ENCODE measurements at places on chromosomes 16 and 17.
A peak's percentile ranks its signal among the peaks of the same experiment; 100 is the strongest.

- DNase-seq, result no peak
Observed at GRCh38 chr16:13835387-13835786, 84.6 kb upstream of the ERCC4 start.

- no peak for DNase-seq
Observed at GRCh38 chr17:66165537-66166123, 26.3 kb downstream of the CEP112 start.

- DNase-seq, result no peak
Observed at GRCh38 chr17:73492125-73492820, 152.0 kb downstream of the SDK2 start.

DNA sequence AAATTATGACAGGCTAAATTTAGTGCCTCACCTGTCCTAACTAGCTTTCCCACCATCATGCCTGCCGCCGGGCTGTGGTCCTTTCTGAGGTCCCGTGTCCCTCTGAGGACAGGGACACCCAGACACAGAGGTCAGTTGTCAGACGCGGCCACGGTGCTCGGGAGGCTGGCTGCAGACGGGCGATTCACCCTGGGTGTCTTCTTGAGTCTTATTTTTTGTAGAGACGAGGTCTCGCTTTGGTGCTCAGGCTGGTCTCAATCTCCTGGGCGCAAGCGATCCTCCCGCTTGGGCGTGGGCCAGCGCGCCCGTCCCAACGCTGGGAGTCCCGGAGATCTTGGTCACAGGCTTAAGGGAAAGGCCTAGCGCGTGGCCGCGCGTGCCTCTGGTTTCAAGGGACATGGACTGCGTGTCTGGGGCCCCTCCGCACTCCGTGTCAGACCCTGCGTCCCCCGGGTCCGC lies 797 bp upstream of the RAB11FIP3 start:
- DNase-seq, result no peak

DNA sequence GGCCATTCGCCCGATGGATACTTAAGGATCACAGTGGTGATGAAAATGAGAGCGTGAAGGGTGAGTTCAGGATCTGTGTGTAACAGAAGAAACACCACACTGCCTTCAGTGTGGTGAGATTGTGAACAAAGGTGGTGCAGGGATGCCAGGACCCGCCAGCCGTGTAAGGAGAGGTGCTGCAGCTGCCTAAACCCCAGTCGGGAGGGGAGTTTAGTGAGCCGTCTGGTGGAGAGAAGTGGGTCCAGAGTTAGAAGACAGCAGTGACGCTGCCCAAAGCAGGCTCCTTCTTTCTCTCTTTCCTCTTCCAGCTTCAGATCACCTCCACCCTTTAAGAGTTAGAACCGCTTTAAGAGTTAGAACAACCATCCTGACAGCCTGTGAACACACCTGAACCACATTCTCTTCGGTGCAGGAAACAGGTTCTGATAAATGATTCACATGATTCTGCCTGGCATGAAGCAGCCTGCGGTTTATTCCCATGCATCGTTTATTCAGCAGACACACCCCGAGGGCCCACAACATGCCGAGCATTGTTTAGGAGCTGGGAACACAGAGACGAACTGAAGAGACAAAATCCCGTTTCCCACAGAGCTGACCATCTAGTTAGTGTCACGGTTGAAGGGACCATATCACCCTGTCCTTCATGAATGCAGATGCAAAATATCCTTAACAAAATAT lies 84.0 kb upstream of the DNAH17 start:
- no peak for DNase-seq

DNA sequence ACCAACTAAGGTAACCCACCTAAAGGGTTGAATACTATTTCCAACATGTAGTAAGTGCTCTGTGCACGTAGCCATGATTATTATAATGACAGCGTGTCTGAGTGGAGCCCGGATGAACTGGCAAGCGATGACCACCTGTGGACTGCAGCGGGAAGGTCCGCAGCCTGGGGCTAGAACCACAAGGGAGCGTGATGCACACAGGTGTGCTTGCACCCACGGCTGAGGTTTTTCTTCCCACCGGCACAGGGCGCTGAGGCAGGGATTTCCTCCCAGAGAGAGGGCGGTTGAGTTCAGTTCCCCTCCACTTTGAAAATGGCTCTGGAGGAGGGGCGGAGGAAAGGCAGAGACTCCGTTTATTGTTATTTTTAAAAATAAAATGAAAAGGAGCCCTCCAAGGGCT lies 221.7 kb upstream of the HSBP1 start:
- DNase-seq, result no peak

- no peak for DNase-seq
Observed at GRCh38 chr17:62704381-62704971, 77.0 kb downstream of the MRC2 start.

DNA sequence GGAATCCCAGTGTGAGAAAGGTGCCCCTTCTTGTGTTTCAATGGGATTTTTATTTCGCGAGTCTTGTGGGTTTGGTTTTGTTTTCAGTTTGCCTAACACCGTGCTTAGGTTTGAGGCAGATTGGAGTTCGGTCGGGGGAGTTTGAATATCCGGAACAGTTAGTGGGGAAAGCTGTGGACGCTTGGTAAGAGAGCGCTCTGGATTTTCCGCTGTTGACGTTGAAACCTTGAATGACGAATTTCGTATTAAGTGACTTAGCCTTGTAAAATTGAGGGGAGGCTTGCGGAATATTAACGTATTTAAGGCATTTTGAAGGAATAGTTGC lies 567 bp downstream of the UBB start:
- DNase-seq, result no peak

DNA sequence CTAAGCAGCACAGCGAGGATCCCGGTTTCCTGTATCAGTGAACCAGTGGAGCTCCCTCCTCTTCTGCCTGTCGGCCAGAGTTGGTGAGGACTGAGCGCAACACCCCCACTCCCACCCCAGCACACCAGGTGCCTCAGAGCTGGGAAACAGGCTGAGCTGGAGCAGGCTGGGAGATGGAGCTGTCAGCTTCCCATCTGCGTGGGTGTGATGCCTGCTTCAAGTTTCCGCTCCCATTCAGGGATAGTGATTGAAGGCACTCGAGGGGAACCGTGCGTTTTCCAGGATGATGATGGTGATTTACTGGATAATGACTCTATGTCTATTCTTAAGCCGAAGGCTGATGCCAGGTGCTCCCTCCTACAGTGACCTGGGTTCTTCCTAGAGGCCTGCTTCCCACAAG lies 144.5 kb downstream of the TMEM132E start:
- DNase-seq, result peak; percentile 20

DNA sequence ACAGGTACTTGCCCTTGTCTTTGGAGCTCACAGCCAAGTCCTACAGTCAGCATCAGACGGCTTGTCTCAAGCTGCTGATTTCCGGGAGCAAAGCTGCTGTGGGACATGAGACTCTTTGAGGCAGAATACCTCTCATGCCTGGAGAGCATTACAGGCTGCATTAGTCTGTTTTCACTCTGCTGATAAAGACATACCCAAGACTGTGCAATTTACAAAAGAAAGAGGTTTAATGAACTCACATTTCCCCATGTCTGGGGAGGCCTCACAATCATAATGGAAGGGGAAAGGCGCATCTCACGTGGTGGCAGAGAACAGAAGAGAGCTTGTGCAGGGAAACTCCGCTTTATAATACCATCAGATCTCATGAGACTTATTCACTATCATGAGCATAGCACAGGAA lies 661.2 kb downstream of the WWOX start:
- no peak for DNase-seq

GRCh38 chr17:55314061-55314783 lies 49.5 kb downstream of the HLF start:
- no peak for DNase-seq

- DNase-seq, result no peak
Observed at GRCh38 chr16:81445966-81446906, 1.6 kb downstream of the CMIP start.

DNA sequence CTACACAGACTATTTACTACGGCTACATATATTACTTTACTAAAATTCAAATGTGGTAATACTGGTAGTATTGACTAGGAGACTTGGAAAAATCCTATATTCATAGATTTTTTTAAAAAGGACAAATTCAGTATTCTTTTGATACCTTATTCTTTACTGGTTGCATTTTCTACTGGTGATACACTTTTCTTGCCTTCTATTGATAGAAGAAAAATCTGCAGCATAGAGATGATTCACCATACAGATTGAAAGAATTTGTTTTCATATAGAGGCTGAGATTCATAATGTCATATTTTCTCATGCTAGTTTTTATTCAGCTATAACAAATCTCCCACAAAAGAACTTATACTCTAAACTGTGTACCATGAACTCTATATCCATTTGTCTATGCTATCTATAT lies 195.4 kb upstream of the C17orf78 start:
- DNase-seq, result no peak

GRCh38 chr16:15672514-15673167 lies 22.6 kb downstream of the NDE1 start:
- DNase-seq, result peak; percentile 67

DNA sequence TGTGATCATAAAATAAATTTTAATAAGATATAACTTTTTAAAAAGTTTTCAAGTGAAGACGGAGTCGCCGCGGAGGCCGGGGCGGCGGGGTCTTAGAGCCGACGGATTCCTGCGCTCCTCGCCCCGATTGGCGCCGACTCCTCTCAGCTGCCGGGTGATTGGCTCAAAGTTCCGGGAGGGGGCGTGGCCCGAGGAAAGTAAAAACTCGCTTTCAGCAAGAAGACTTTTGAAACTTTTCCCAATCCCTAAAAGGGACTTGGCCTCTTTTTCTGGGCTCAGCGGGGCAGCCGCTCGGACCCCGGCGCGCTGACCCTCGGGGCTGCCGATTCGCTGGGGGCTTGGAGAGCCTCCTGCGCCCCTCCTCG lies at the start of gene FOXC2:
FOXC2 (plus strand) TSS at position 229 of the 365 bp plus-strand sequence. CDS start 507 bp downstream, outside the sequence.
- no peak for DNase-seq

- DNase-seq, result no peak
Observed at GRCh38 chr16:49914657-49915056, 58.7 kb upstream of the ZNF423 start.

- no peak for DNase-seq
Observed at GRCh38 chr17:21253646-21254441, 634 bp upstream of the NATD1 start.

- DNase-seq, result no peak
Observed at GRCh38 chr17:57257195-57257894, 1.0 kb downstream of the MSI2 start.

DNA sequence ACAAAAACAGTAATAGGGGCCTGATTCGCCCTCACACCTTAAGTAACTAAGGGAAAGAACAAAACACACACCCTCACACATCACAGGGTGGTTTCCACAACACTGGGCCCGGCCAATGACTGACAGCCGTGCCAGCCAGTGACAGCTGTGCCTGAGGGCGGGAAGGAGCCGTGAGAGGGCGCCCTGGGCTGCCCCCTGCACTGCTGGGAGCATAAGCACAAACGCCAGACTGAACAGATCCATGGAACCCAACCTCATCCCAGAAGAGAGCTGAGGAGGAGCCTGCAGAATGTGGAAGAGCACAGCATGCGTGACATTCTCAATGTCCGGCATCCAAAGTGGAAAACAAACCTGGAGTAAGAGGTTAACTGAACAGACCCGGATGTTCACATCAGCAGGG lies 16.0 kb downstream of the CSNK1D start:
- no peak for DNase-seq

DNA sequence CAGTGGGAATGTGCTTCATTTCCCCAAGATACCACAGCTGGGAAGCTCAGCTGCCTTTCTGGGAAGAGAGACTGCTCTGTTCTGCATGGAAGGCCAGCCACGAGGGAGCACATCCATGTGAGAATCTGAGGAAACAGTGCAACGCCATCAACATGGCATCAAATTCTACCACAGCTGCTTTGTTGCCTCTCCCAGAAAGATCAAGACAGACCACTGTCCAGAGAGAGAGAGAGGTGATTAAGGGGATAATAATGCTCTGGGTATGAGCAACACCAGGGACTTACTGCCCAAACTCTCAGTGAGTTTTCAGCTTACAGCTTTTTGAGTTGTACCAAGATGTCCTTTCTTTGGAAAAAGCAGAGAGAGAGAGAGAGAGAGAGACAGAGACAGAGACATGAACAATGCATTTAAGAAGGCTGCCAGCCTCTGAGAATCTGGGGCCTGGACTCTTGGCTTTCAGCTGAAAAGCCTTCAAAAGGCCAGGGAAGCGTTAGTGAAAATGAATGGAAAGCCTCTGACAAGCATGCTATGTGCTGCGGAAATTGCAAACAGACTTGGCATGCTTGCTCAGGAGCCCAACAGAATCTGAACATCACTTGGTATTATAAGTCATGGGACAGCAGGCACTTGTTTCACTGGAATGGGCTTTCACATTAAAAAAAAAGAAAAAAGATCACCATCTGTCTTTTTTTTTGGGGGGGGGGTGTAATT lies 223.1 kb downstream of the MAP2K6 start:
- no peak for DNase-seq

DNA sequence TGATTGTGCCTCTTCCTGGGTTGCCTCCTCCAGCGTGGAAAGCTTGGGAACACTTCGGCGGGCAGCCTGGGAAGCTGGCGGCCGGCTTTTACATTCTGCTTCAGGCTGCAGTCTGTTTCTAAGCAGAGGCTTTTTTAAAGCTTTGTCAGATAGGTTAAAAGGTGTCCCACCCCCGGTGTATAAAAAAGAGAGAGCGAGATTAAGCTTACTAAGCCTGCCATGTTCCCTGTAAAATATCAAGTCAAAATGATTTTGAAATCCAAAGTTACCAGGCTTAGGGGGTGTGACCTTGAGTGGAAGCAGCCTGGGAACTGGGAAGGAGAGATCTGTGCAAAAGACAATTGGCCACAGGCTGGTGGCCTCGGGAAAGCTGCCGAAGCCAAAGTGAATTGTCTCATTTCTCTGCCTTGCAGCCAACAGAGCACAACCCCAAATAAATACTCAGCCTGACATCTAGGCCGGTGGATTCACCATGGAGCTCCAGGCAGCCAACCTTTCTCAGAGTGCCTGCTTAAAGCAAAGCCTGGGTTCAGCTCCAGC lies 254.5 kb downstream of the FTO start:
- DNase-seq, result no peak

GRCh38 chr16:75322740-75323139 lies 71.3 kb upstream of the BCAR1 start:
- no peak for DNase-seq

- no peak for DNase-seq
Observed at GRCh38 chr17:74408262-74408661, 23.6 kb upstream of the GPRC5C start.

DNA sequence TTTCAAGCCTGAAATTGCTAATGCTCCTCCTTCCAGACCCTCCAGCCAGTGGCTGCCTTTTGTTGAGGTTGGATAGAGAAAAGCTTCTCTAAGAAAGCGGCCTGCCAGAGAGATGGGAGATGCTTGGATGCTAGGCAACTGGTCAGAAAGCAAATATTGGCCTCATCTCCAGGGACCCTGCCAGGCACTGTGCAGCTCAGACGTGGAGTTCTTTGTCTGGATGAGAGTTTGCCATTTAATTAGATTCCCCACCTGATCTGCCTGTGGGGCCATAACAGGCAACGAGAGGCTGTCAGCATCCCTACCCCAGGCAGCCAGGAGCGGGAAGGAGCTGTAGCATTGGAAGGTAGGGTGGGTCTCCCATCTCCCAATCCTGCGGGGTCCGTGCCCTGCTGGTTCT lies 52.7 kb downstream of the ASIC2 start:
- no peak for DNase-seq

- DNase-seq, result no peak
Observed at GRCh38 chr16:77890075-77890474, 101.7 kb downstream of the VAT1L start.

- DNase-seq, result no peak
Observed at GRCh38 chr16:54397190-54397835, 110.7 kb upstream of the IRX3 start.

Data from NCI-H2107 (cell line).